ENCODE measurements at places on chromosomes 3 and 15.

GRCh38 chr3:42544492-42545283 lies 37.1 kb downstream of the SEC22C start:
- DNase-seq = no peak

DNA sequence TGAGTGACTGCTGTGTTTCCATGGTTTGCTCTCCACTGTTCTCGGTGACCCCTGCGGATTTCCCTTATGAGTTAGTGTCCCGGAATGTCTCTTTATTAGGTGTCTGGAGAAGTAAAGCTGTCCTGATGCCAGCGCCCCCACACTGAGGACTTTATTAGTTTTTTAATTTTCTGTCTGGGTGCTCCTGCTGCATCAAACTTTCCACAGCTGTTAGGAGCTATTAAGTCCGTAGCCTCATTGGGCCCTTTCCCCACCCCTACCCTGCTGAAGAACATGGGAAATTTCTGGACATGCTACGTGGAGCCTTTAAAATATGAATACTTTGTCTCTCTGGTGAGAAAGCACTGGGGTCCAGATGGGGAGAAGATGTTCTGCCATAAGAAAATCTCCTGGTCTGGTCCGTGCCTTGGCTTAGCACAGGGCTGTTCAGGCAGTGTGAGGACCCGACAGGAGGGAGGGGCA lies 161.7 kb upstream of the HES1 start:
- no peak for DNase-seq

- no peak for DNase-seq
Measured at GRCh38 chr3:18964640-18965039, 183.7 kb upstream of the KCNH8 start.

GRCh38 chr3:4509983-4510755 lies 17.0 kb downstream of the ITPR1 start:
- DNase-seq = no peak

DNA sequence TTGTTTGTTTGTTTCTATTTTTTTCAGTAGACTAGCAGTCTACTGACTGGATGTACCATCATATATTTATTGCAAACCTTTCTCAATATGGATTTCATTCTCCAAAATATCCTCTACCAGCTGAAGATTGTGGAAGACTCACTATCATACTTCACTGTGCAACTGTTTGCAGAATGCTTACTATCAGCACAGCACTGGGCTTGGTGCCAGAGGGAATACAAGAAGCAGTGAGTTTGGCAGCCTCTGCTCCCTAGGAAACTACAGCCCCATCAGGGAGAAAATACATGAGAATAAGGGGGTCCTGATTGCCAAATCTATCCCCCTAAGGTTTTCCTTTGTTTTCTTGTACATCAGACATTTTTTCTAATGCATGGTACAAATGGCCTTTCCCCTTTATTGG lies 27.5 kb downstream of the AQP9 start:
- no peak for DNase-seq

GRCh38 chr3:187327845-187328244 lies 36.3 kb upstream of the MASP1 start:
- DNase-seq = no peak

DNA sequence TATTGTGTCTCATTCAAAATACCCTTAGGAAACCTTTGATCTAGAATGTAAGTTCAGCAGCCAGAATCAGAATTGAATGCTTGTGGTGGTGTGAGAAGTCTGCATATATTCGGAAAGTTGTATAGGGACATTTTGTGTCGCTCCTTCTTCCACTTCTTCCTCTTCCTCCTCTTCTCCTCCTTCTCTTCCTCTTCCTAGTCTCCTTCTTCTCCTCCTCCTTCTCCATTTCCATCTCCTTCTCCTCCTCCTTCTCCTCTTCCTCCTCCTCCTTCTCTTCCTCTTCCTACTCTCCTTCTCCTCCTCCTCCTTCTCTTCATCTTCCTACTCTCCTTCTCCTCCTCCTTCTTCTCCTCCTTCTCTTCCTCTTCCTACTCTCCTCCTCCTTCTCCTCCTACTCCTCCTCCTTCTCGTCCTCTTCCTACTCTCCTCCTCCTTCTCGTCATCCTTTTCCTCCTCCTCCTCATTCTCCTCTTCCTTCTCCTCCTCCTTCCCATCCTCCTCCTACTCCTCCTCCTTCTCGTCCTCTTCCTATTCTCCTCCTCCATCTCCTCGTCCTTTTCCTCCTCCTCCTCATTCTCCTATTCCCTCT lies 749.3 kb upstream of the GOLIM4 start:
- DNase-seq = no peak

GRCh38 chr3:16085884-16086608 lies 88.4 kb upstream of the GALNT15 start:
- no peak for DNase-seq

DNA sequence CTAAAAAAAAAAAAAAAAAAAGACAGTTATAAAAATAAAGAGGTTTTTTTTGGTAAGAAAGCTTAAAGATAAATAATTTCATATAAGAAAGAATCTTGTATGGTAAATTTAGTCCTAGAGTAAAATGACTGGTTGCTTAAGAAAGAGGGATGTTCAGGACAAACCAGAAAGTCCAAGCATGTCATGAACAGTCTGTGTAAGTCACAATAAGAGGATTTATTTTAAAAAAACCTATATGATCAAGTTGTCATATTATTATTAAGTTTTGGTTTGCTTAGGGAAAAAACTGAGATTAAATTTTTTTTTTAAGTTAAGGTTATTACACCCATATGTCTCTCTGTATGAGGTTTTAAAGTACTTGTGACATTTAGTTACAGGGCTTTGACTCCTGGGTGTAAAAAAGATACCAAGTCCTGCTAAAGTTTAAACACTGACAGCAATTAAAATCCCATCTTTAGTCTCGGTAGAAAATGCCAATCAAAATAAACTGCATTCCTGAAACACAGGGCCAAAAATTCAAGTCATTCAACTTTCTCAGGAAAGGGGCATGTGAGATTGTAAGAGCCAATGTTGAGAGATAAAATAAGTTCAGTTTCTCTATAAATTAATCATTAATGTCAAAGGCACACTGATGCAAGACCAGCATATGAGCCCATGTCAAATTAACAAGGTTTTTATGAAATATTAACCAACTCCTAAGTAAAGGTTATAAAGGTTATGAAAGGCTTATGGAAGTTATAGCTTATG lies 8.5 kb upstream of the BDH1 start:
- no peak for DNase-seq

GRCh38 chr3:189621948-189622603 lies 9.1 kb upstream of the TP63 start:
- DNase-seq = no peak

DNA sequence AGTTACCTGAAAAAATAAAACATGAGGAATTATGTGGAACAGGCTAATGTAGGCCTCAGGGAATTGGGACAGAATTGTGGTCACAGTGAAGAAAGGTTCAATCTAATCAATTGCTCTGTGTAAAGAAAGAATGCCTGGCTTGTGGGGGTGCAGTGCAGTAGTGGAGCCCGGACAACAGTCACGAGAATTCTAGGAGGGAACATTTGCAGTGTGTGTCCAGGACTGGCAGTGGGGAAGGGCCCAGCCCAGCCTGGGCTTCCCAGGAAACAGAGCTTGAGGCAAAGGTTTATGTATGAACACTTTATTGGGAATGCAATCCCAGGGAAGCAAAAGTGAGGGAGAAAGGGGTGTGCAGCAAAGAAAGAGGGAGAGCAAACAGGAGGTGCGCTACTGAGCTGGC lies 29.2 kb upstream of the CTDSPL start:
- DNase-seq = no peak

- DNase-seq = no peak
Measured at GRCh38 chr15:80557441-80558234, 137.5 kb upstream of the ABHD17C start.

GRCh38 chr3:78258798-78259197 lies 1218.9 kb downstream of the ROBO2 start:
- no peak for DNase-seq

GRCh38 chr15:39110336-39110735 lies 470.5 kb upstream of the THBS1 start:
- no peak for DNase-seq

DNA sequence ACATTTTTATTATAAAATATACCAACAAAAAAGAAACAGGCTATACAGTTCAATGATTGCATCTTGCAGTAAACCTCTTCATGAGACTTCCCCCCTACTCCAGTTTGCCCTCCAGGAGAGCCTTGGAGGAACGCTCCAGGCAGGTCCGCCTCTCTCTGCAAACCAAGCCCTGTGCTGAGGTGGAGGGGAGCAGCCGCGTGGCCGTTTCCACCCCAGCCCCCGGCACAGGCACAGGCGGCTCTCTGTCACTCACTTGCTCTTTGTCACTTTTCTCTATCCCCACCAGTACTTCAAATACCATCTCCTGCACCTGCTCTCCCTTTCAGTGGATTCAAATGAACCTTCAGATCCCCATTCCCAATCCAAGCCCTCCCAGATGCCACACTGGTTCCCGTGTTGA lies 479.9 kb downstream of the OCA2 start:
- no peak for DNase-seq

DNA sequence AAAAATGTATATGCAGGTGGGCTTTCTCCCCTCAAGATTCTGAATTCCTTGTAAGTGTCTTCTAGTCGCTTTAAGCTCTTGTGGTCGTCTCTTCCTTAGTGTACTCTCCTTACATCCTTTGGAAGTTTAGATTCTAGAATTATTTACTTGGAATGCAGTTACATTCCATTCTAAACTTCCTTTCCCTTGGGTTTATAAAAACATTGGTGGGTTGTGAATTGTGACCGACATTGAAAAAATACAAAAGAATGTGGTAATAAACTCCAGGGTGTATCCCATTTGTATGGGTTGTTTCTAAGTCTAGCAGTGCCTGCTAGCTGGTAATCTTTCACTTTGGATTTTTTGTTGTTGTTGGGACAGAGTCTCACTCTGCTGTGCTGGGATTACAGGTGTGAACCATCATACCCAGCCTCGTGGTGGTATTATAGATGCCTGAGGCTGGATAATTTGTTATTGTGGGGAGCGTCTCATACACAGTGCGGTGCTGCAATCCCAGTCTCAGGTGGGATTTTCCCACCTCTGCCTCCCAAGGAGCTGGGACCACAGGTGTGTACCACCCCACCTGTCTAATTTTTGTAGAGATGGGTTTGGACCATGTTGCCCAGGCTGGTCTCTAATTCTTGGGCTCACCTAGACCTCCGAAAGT lies 9.1 kb downstream of the CHD2 start:
- DNase-seq = no peak

DNA sequence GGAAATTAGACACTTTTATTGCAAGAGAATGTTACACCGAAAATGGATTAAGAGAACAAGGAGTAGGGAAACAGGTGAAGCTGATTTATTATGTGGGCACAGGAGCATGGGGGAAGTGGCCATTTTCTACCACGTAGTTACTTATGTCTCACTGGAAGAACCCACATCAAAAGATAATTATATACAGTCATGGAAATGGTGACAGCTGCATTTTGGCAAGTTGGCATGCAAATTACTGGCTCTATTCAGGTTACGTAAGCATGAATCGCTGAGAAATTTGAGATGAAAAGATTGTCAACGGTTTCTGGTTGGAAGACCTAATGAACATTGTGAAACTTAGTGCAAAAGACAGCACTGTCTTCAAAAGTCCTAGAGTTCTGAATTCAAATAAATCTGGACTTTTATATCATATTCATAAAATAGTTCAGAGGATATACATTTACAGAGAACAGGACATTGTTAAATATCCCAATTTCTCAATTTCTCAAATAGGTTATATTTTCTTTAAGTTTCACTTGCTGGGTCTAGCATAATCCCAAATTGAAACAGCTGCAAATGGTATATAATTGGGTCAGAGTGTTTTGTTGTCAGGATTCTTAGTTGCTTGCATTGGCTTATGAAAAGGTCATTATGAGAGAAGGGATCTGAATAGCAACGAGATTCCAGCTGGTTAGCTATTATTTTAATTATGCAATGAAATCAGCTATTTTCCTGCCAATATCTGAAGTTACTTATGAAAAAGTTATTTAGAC lies 567.8 kb downstream of the ZPLD1 start:
- DNase-seq = no peak

GRCh38 chr3:42653560-42654330 lies at the start of gene ZBTB47:
TSS of gene ZBTB47 (plus strand) at chr3:42653697. CDS start at chr3:42658356, 4,659 bp downstream.
- no peak for DNase-seq
